ENCODE measurements at places on chromosomes 7 and 10. TPM values are rescaled to one million over a fixed set of nuclear protein-coding genes. Genes with fewer than 3 reads are reported as not detected.

DNA sequence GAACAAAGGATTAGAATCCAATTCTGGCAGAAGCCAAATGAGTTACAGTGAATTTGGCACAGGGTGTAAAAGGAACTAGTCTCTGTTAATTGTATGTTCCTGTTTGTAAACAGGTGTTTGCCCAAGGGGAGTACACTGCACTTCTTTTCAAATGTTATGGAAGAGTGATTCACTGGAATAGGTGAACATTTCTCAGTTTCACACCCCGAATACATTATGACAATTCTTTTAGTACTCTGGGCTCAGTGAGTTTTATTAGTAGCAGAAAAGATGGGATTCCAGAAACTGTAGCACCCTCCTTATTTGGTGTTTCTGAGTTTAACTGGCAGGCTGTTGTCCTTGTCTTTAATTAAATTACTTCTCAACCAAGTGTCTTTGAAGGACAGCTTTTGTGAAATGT is 329.2 kb downstream of the BBS9 start:
- H3K27me3 ChIP-seq = no peaks in the 10 kb centered on the region
- no peaks in the 10 kb centered on the region for H3K4me1 ChIP-seq
- H3K27ac ChIP-seq = no peak overlapping the region
- DNase-seq = no peak
- no peaks in the 10 kb centered on the region for H3K36me3 ChIP-seq
- H3K4me3 ChIP-seq = no peak overlapping the region

GRCh38 chr7:20172736-20173334 is 44.3 kb downstream of the MACC1 start:
- H3K4me1 ChIP-seq = no peaks in the 10 kb centered on the region
- DNase-seq = no peak
- H3K36me3 ChIP-seq = no peaks in the 10 kb centered on the region
- no peak overlapping the region for H3K4me3 ChIP-seq
- H3K27ac ChIP-seq = no peak overlapping the region
- H3K27me3 ChIP-seq = no peaks in the 10 kb centered on the region

GRCh38 chr10:71045936-71046335 is 157.6 kb upstream of the PCBD1 start:
- no peak overlapping the region for H3K27ac ChIP-seq
- no peaks in the 10 kb centered on the region for H3K27me3 ChIP-seq
- no peaks in the 10 kb centered on the region for H3K36me3 ChIP-seq

GRCh38 chr10:60305380-60305892 is 84.2 kb downstream of the ANK3 start:
- H3K27ac ChIP-seq = no peak overlapping the region
- no peaks in the 10 kb centered on the region for H3K4me1 ChIP-seq
- DNase-seq = no peak
- H3K27me3 ChIP-seq = no peaks in the 10 kb centered on the region
- H3K4me3 ChIP-seq = no peak overlapping the region

DNA sequence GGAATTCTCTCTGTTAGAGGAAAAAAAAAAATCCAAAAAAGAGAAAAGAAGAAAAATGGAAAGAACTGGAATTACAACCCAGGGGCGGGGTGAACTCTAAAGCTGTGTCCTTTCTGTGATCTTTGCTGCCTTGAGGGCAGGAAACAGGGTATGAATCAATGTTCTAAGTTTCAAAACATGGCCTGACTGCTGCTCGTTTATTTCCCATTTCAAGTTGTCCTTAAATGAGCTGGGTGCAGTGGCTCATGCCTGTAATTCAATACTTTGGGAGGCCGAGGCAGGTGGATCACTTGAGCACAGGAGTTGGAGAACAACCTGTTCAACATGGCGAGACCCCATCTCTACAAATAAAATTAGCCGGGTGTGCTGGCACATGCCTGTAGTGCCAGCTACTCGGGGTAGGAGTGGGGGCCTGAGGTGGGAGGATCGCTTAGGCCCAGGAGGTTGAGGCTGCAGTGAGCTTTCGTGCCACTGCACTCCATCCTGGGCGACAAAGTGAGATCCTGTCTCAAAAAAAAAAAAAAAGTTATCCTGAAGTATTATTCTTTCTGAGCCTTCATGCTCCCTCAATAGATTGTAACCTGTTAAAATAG is 24.7 kb upstream of the TFAM start:
- no peaks in the 10 kb centered on the region for H3K27me3 ChIP-seq
- no peak overlapping the region for H3K4me3 ChIP-seq
- DNase-seq = no peak

DNA sequence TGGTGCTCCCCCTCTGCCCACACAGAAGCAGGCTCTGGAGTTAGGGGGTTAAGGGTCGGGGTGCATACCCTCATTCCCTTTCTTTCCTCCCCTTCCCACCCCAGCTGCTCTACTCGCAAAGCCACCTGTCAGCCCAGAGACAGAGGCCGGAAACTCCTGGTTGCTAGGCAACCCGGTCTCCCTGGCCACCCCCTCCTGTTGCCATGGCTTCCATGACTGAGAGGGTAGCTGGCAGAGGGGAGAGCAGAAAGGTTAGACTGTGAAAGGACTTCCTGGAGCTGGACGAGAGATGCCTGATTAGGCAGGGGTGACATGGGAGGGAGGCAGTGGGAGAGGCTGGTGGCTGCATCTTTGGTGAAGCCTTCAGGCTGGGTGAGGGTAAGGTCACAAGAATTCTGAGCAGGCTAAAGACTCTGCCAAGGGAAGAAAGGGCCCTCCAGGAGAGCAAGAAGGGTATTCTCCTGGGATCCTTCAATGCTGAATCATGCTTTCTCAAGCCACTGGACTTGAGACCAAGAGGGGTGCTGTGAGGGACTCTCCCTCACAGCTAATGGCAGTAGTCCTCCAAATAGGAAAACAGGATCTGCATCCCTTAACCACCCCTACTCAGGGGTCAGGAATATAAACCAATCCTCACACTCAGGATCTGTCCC is 5.4 kb downstream of the PSD start:
- peak; percentile 65 for DNase-seq
- H3K4me1 ChIP-seq = peaks cover 30% of the 10 kb centered on the region
- peaks cover 2% of the 10 kb centered on the region for H3K36me3 ChIP-seq
- no peak overlapping the region for H3K4me3 ChIP-seq
- no peak overlapping the region for H3K27ac ChIP-seq

DNA sequence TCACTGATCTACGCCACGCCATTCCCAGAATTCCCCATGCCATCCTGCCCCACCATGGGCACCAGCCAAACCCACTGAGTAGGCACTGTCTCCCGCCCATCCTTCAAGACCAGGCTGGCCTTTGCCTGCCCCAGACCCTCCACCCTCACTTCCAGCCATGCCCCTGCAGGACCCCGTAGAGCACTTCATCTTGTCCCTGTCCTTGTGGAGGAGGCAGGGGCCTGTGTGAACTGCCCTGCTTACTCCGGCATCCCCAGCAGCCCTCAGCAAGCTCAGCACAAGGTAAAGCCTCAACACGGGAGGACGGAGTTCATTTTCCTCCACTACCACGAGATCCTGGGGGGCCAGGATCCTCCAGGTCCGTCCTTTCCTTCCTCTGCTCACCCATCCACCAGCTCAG is 577.7 kb downstream of the PTPRN2 start:
- DNase-seq = no peak
- H3K27me3 ChIP-seq = no peaks in the 10 kb centered on the region
- H3K4me1 ChIP-seq = no peaks in the 10 kb centered on the region
- H3K27ac ChIP-seq = no peak overlapping the region
- no peak overlapping the region for H3K4me3 ChIP-seq

GRCh38 chr7:53119514-53119941 is 84.1 kb downstream of the POM121L12 start:
- H3K27ac ChIP-seq = no peak overlapping the region
- no peaks in the 10 kb centered on the region for H3K27me3 ChIP-seq
- no peaks in the 10 kb centered on the region for H3K4me1 ChIP-seq
- H3K36me3 ChIP-seq = no peaks in the 10 kb centered on the region

- H3K27ac ChIP-seq = no peak overlapping the region
- no peak for DNase-seq
- H3K4me1 ChIP-seq = no peaks in the 10 kb centered on the region
Measured at GRCh38 chr10:124285587-124286527, 132.9 kb downstream of the OAT start.

DNA sequence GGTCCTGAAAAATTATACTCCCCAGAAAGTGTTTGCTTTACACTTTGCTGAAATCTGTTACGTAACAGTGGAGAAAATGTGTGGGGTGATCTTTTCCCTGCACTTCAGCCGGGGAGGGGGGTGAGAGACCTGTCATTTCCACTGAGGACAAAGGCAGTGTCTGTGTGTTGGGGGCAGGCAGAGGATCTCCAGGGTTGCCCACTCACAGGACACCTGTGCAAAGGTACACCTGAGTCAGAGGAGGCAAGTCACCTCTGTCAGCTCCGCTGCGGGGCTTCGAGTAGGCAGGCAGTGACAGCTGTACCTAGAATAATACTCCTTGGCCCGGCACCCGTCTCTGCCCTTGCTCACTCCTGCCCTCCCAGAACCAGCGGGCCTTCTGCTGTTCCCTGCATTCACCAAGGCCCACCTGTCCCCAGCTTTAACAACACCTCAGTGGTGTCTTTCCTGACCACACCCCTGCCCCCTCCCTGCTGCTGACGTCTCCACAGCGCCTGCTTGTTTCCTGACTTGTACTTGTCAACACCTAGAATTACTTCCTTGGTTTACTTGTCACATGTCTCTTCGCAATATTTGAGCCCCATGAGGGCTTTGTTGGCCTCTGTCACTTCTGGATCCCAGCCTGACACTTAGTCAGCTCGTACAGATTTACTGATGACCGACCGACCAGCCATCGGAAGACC is 159.2 kb downstream of the NEURL1 start:
- no peak overlapping the region for H3K4me3 ChIP-seq
- H3K36me3 ChIP-seq = peaks cover 17% of the 10 kb centered on the region
- H3K27me3 ChIP-seq = no peaks in the 10 kb centered on the region
- no peak overlapping the region for H3K27ac ChIP-seq
- no peak for DNase-seq
- H3K4me1 ChIP-seq = peaks cover 2% of the 10 kb centered on the region

- H3K4me3 ChIP-seq = no peak overlapping the region
- H3K4me1 ChIP-seq = peaks cover 8% of the 10 kb centered on the region
- no peak overlapping the region for H3K27ac ChIP-seq
- H3K27me3 ChIP-seq = no peaks in the 10 kb centered on the region
- peaks cover 82% of the 10 kb centered on the region for H3K36me3 ChIP-seq
Measured at GRCh38 chr7:106895246-106895864, 30.3 kb downstream of the PIK3CG start.

- peaks cover 45% of the 10 kb centered on the region for H3K27me3 ChIP-seq
- no peak overlapping the region for H3K27ac ChIP-seq
- H3K4me1 ChIP-seq = peaks cover 7% of the 10 kb centered on the region
Measured at GRCh38 chr7:44326261-44327125, 1.1 kb upstream of the CAMK2B start.

DNA sequence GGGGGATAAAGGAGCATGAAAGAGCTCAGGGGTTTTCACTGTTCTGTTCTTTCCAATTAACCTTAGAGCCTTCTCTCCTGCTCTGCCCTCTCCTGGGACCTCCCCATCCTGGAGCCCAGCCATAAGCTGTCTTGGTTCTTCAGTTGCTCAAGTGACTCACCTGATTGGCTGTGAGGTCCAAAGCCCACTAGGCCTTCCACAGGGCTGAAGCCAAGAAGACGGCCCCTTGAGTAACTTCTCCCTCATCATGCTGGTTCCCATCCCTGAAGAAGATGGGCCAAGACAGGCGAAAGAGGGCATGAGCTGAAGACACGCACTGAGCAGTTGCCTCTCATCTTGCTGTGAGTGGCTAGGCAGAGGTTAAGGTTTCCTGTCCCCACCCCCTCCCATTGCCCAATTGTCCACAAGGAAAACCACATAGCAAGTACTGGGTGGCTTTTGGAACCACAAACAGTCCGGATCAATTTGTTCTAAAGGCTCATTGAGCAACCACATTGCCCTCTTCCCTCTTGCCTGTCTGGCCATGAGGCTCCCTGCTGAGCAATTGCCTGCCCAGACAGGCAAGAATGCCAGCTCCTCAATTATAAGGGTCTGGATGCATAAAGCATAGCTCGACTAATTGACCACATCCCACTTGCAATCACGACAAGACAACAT is 43.9 kb upstream of the GPAM start:
- no peaks in the 10 kb centered on the region for H3K36me3 ChIP-seq
- no peak overlapping the region for H3K27ac ChIP-seq
- H3K4me1 ChIP-seq = no peaks in the 10 kb centered on the region
- H3K4me3 ChIP-seq = no peak overlapping the region
- no peak for DNase-seq

DNA sequence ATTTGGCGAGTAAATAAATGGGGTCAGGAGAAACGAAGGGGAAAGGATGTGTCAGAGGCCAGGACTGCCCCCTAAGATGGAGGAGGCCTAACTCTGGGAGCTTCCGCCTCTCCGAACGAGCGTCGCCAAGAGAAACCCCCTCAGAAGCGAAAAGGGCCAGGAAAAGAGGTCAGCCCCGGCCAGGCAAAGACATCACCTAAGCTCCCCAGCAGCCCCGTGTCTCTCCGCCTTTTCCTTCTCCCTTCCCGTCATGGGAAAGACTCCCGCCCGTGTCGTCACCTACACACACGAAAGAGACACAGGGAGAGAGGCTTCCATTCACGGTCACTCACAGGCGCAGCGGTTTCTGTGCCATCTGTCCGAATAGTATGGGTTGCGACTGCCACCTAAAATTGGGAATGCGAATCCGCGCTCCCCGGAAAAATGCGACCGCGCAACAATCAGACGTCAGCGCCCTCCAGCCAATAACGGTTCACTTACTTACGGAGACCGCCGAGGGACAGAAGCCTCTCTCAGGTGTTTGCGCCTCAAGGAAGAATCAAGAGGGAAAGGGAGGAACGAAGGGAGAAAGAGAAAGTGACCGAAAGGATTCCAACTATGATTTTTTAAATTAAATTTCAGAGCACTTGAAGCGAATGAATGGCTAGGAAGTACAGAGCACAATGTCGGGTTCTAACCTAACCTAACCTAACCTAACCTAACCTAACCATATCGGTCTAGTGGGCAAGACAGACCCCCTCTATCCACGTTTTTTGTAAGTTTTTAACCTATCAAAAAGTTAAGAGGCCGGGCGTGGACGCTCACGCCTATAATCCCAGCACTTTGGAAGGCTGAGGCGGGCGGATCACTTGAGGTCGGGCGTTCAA is at the start of gene CWF19L1:
Gene CWF19L1, minus strand, starts transcription at position 400 of the 866 bp plus-strand sequence. Its CDS starts 45 bp downstream, at position 355.
- peak within 1 kb of the TSS; percentile 100 for H3K4me3 ChIP-seq
- H3K27ac ChIP-seq = peak within 1 kb of the TSS; percentile 100
- no peaks in the 10 kb centered on the region for H3K27me3 ChIP-seq
- H3K4me1 ChIP-seq = peaks cover 22% of the 10 kb centered on the region
- peaks cover 5% of the 10 kb centered on the region for H3K36me3 ChIP-seq
- DNase-seq = peak; percentile 80

- H3K27me3 ChIP-seq = no peaks in the 10 kb centered on the region
- peaks cover 5% of the 10 kb centered on the region for H3K36me3 ChIP-seq
- no peak overlapping the region for H3K4me3 ChIP-seq
- no peak overlapping the region for H3K27ac ChIP-seq
- peaks cover 16% of the 10 kb centered on the region for H3K4me1 ChIP-seq
- DNase-seq = no peak
Measured at GRCh38 chr10:35423505-35424306, 87.4 kb downstream of the CCNY start.

The EBLN1 gene
- not detected for total RNA-seq

The CEP55 gene
- 92.3 TPM for total RNA-seq

The SLC35G1 gene
- total RNA-seq = 3.0 TPM

The TAS2R60 gene
- not detected for total RNA-seq

The TMEM72 gene
- not detected for total RNA-seq

The GARS1 gene
- 165 TPM for total RNA-seq
